ENCODE measurements at places on chromosomes 2 and 18. TPM values are rescaled to one million over a fixed set of nuclear protein-coding genes. Genes with fewer than 3 reads are reported as not detected.

MC2R gene
- not detected for polyA plus RNA-seq

EMILIN1 gene
- 0.98 TPM for polyA plus RNA-seq

- H3K36me3 ChIP-seq, result peaks cover 13% of the 10 kb centered on the region
- no peak for DNase-seq
- H3K27ac ChIP-seq, result no peak overlapping the region
Measured at GRCh38 chr2:128732976-128733431, 414.3 kb upstream of the HS6ST1 start.

GRCh38 chr2:12730265-12730664 is 13.5 kb downstream of the TRIB2 start:
- H3K27ac ChIP-seq, result peak overlapping the region; percentile 74
- H3K27me3 ChIP-seq, result no peaks in the 10 kb centered on the region
- DNase-seq, result no peak

DNA sequence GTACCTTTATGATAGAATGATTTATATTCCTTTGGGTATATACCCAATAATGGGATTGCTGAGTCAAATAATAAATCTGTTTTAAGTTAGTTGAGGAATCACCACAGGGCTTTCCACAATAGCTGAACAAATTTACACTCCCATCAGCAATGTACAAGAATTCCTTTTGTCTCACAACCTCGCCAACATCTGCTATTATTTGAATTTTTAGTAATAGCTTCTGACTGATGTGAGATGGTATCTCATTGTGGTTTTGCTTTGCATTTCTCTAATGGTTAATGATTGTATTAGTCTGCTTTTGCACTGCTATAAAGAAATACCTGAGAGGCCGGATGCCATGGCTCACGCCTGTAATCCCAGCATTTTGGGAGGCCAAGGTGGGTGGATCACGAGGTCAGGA is 1387.6 kb upstream of the ACVR2A start:
- no peaks in the 10 kb centered on the region for H3K27me3 ChIP-seq
- no peak overlapping the region for H3K4me3 ChIP-seq
- no peaks in the 10 kb centered on the region for H3K36me3 ChIP-seq
- no peak overlapping the region for H3K27ac ChIP-seq

DNA sequence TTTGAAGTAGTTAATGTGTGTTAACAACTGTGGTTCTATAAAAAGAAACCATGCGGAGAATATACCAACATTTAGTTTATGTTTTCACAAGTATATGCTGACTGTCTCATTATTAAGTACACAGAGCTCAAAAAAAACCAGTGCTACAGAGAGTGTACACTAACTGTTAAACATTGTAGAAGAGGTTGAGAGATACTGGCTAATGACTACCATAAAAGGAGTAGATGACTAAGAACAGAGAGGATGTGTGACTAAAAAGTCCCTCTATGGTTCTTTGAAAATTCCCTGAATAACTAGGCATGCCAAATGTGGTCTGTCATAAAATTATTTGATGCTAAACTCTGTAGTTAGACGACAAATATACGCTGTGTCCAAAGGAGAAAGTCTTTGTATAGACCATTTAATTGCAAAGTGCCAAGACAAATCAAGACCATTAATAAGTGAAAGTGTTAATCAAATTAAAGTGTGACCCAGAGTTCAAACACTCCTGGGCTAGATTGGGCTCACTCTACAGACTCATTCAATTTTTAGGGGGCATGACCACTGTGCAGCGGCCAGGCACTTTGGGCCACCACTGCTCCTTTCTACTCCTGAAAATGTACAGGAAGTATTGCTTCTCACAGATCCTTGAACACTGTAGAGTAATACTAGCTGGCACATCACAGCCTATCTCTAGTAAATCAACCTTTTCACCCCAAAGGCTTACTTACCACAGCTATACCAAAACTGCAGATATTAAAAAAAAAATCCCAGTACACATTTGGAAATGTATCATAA is 45.1 kb upstream of the SERTAD2 start:
- H3K27me3 ChIP-seq, result no peaks in the 10 kb centered on the region
- peaks cover 37% of the 10 kb centered on the region for H3K4me1 ChIP-seq
- H3K36me3 ChIP-seq, result no peaks in the 10 kb centered on the region
- H3K27ac ChIP-seq, result peak overlapping the region; percentile 60
- no peak for DNase-seq

Measured in naive thymus-derived CD8-positive, alpha-beta T cell (primary cell).